Stimulated activated CD4-positive, alpha-beta T cell treated with anti-CD3 and anti-CD28 coated beads, Interleukin-4, amount 100 ng/mL, for 24 hours (primary cell): ENCODE measurements at places on chromosomes 7 and 10.

GRCh38 chr10:5445006-5445405, 32.6 kb downstream of the NET1 start:
- no peak for DNase-seq

- DNase-seq, result no peak
These were observed 321.1 kb downstream of the PARD3 start for GRCh38 chr10:34494012-34494411.

DNA sequence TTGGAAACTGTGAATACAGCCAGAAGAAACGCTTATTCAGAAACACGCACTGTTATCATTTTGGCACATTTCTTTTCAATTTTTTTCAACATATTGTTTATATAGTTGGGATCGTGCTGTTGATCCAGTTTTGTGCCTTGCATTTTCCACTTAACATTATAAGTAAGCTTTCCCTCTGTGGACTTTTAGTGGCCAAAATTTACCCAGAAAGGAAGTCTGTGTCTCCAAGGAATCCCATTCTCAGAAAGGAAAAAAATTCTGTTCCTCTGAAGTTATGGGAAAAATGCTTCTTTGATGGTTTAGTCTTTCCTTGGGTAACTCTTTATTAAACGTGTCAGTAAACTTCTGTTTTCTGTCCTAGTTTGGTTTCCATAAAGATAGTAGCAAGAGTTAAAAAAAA, 280.0 kb downstream of the REEP3 start:
- no peak for DNase-seq

- DNase-seq, result no peak
These were observed 54.3 kb downstream of the EGFR start for GRCh38 chr7:55073051-55073511.

DNA sequence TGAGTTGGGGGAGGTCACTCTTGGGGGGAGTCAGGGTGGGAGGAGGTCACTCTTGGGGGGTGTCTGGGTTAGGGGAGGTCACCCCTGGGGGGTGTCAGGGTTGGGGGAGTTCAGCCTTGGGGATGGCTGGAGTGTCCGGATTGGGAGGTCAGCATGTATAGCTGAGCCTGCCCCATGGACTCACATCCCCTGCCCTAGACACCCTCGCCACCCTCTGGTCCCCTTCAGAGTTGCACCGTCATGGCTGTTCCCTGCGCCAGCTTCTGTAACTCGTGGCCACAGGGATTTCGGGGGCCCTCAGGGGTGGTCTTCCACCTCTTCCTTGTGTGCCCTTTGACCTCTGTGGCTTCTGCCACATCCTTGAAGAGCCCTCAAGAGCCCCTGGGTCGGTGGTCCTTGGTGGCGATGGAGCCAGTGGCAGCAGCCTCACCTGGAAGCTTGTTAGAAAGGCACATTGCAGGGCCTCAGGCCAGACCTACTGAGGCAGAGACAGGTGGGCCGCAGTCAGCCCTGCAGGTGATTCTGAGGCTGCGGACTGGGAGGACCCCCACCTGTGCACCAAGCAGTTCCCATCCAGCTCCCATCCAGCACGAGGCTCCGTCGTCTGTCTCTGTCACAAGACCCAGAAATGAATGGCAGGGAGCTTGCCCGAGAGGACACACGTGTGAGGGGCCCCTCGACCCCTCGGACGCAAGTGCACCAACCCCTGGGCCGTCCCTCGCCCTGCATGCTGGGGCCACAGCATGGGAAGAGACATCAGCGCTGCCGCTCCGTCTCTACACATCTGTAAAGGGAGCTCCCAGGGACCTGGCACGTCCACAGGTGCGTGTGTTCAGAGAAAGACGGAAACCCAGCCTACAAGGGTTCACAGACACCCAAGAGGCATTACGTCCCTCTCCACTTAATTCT, 44.7 kb upstream of the SUN1 start:
- no peak for DNase-seq

- DNase-seq, result no peak
These were observed 30.7 kb downstream of the ANKIB1 start for GRCh38 chr7:92276460-92276864.
